ENCODE measurements at places on chromosomes 16 and 17. TPM values are rescaled to one million over a fixed set of nuclear protein-coding genes. Genes with fewer than 3 reads are reported as not detected.

Gene PYDC1
- 10.1 TPM for polyA plus RNA-seq

GRCh38 chr16:10386517-10387100 is 748 bp downstream of the ATF7IP2 start:
- no peaks in the 10 kb centered on the region for H3K36me3 ChIP-seq
- peak overlapping the region; percentile 97 for H3K4me3 ChIP-seq
- peak overlapping the region; percentile 88 for H3K27ac ChIP-seq

Gene TBC1D28
- not detected for polyA plus RNA-seq

Gene SPATA20
- polyA plus RNA-seq, result 12.4 TPM

GRCh38 chr17:81927653-81928543 is at the start of gene MAFG:
TSS of gene MAFG (minus strand) at chr17:81927735. CDS start at chr17:81923185, 4,550 bp downstream.
- peak within 1 kb of the TSS; percentile 78 for H3K27ac ChIP-seq
- H3K4me3 ChIP-seq, result peak within 1 kb of the TSS; percentile 92
- peaks cover 54% of the 10 kb centered on the region for H3K4me1 ChIP-seq
- DNase-seq, result peak; percentile 81
- H3K36me3 ChIP-seq, result peaks cover under 1% of the 10 kb centered on the region

DNA sequence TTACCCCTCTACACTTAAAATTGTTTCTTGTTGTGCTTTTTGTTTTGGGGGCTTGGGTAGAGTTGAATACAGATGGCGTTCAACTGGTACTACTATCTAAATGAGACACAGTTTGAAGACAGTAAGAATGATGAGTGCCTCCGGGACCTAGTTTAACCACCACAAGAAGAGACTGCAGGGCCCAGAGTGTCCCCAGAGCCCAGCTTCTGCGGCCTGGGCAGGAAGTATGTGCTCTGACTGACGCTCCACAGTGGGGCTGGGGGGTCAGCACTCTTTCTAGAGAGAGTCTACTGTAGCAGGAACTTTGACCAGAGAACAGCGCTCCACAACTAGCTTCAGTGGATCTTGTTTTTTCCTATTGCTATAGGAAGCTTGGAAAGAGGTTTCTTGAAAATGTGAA is 174.0 kb downstream of the VPS53 start:
- H3K4me1 ChIP-seq, result no peaks in the 10 kb centered on the region
- no peak overlapping the region for H3K4me3 ChIP-seq
- no peaks in the 10 kb centered on the region for H3K27me3 ChIP-seq
- DNase-seq, result peak; percentile 15
- H3K27ac ChIP-seq, result peak overlapping the region; percentile 15

- H3K36me3 ChIP-seq, result no peaks in the 10 kb centered on the region
- no peaks in the 10 kb centered on the region for H3K4me1 ChIP-seq
- H3K4me3 ChIP-seq, result no peak overlapping the region
- H3K27me3 ChIP-seq, result no peaks in the 10 kb centered on the region
- H3K27ac ChIP-seq, result no peak overlapping the region
- DNase-seq, result no peak
Observed at GRCh38 chr16:53865494-53865863, 161.5 kb downstream of the FTO start.

- no peak for DNase-seq
- no peaks in the 10 kb centered on the region for H3K27me3 ChIP-seq
- no peak overlapping the region for H3K4me3 ChIP-seq
- H3K27ac ChIP-seq, result no peak overlapping the region
- H3K36me3 ChIP-seq, result no peaks in the 10 kb centered on the region
- H3K4me1 ChIP-seq, result no peaks in the 10 kb centered on the region
Observed at GRCh38 chr16:83095941-83096692, 469.3 kb downstream of the CDH13 start.

GRCh38 chr17:35842239-35842638 is 26.5 kb downstream of the HEATR9 start:
- H3K4me1 ChIP-seq, result no peaks in the 10 kb centered on the region
- no peak overlapping the region for H3K27ac ChIP-seq
- no peak for DNase-seq
- no peak overlapping the region for H3K4me3 ChIP-seq
- H3K36me3 ChIP-seq, result peaks cover 57% of the 10 kb centered on the region

DNA sequence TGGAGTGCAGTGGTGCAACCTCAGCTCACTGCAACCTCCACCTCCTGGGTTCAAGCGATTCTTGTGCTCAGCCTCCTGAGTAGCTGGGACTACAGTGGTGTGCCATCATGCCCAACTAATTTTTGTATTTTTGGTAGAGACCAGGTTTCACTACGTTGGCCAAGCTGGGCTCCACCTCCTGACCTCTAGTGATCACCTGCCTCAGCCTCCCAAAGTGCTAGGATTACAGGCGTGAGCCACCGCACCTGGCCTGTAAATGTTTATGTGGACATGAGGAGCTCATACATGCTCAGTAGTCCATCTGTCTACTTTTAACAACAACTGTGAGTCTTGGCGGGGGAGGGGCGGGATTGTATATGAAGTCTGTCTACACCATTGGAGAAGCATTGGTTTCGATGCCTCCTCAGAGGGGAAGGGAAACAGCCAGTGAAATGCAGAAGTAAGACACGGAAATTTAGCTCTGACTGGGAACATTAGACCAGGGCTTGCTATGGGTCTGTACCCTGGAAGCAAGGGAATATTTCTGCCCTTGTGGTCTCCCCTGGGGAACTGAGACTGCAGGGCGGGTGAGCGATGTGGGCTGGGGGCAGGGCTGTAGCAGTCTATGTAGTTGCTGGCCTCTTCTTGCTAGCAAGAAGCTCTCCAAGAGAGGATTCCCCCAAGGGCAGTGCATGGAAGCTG is 9.3 kb downstream of the NUBP1 start:
- no peaks in the 10 kb centered on the region for H3K27me3 ChIP-seq
- no peak overlapping the region for H3K27ac ChIP-seq
- DNase-seq, result peak; percentile 40
- H3K4me1 ChIP-seq, result no peaks in the 10 kb centered on the region
- peaks cover 16% of the 10 kb centered on the region for H3K36me3 ChIP-seq

DNA sequence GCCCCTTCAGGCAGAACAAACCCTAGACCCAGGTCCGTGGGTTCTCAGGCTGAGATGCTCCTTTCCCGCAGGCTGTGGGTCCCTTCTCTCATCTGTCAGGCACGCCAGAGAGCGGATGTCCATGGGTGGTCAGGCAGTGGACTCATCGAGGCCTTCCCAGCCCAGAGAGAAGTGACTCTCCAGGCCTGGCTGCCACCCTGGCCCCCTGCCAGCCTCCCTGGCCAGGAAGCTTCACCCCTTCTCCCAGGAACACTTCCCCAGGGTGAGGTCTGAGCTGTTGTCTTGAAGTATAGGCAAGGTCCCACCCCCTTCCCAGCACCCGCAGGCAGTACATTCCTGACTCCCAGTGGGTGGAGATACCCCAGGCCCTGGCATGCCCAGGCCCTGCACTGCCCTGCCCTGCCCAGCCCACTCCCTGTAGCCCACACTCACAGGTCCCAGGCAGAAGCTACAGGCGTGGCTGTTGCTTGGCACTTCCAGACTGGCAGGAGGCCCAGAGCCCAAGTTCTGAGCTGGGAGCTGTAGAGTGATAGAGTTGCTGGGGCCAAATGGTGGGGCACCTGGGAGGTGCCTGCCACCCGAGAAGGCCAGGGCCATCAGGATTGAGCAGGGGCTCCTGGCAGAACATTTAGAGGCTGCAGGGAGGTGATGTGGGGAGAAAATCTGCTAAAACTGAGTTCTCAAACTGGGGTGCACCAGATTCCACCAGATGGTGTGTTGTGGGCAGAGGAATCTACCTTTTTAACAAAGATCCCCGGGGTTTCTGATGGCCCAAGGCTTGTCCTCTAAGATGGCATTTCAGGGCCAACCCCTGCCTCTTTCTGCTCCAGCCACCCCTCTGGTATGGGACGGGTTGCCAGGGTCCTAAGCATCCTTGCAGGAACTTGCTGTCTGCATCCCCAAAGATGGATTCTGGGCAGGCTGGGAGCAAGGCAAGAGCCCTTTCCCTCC is 6.7 kb downstream of the ITGA3 start:
- H3K4me1 ChIP-seq, result no peaks in the 10 kb centered on the region
- H3K36me3 ChIP-seq, result no peaks in the 10 kb centered on the region
- H3K4me3 ChIP-seq, result no peak overlapping the region
- H3K27me3 ChIP-seq, result peaks cover 42% of the 10 kb centered on the region
- peak overlapping the region; percentile 60 for H3K27ac ChIP-seq
- no peak for DNase-seq

Gene ITGB3
- 1.7 TPM for polyA plus RNA-seq
